Activated CD4-positive, alpha-beta T cell treated with anti-CD3 and anti-CD28 coated beads, Interleukin-2, Interleukin-6, amounts not matched to agents 100 ng/mL and 50 ng/mL, durations not matched to agents 16 hours and 8 hours (primary cell): ENCODE measurements at places on chromosomes 16 and 17.

DNA sequence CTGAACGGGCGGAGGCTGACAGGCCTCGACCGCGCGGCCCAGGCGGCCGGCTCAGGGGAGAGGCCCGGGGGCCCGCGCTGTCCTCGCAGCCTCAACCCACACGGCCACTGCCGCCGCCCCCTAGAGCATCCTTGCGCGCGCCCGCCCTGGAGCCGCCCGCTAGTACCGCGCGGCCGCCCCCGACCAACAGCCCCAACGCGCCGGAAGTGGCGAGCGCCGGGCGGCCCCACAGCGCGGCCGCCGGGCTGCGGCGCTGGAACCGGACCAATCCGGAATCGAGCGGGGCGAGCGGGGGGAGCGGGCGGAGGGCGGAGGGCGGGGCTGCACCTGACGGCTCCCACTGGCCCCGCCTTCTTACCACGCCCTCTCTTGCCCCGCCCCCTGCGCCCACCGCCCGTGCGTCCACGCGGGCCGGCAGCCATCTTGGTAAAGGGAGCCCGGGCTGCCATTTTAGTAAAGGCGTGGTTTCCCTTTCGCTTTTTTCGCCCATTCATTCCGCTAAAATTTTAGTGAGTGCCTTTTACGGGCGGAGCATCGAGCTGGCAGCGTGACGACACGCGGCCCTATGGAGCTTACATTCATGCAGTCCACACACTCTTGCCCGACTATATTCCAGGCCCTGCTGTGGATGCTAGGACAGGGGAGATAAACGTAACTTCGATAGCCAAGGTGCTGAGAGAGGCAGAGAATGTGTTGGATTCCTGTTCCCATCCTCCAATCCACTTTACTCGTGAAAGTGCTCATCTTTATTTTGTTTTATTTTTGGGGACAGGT lies at the start of gene XPO6:
Gene XPO6, minus strand, starts transcription at position 208 of the 774 bp plus-strand sequence. CDS start 597 bp downstream, outside the sequence.
- DNase-seq = peak; percentile 99

DNA sequence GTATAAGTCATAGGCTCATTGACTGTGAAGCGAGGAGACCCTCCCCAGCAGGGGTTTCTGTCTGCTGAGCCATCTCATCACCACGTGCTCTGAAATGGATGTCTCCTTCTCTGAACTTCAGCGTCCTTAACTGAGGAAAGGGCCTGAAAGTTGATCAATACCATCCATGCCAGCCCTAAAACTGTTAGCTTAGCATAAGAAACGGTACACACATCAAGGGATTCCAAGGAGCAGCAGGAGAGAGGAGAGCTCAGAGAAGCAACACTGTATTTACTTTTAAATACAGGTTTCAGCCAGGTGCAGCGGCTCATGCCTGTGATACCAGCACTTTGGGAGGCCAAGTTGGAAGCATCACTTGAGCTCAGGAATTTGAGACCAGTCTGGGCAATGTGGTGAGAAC lies 248.9 kb upstream of the TNRC6C start:
- DNase-seq = no peak

- no peak for DNase-seq
These were observed 16.9 kb downstream of the PECAM1 start for GRCh38 chr17:64373722-64374121.

DNA sequence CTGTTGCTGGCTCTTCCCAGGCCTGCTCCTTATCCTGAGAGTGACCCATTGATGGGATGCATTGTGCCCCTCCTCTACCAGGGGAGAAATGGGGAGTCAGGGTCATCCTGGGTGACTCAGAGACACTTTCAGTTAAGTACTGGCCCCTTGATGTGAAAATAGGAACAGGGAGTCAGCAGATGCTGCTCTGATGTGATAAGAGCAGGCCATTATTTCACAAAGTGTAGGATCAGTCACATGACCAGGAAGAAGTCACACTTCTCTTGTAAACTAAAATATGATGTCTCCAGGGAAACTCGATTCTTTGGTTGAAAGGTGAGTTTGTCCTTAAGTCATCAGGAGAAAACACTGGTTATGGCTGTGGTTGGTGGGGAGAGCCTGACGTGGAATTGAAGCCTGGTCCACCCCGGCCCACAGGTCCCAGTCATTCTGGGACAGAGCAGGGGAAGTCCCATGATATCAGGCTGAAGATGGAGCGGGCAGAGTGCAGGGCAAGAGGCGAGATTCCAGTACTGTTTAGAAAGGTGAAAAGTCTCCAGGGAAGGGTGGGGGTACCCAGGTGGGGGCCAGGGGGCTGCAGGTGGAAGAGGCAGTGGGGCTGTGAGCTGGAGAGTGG lies 88.6 kb upstream of the NLRP1 start:
- DNase-seq = no peak

- peak; percentile 50 for DNase-seq
These were observed 70.3 kb downstream of the RAI1 start for GRCh38 chr17:17751489-17752088.
